Right ventricle myocardium superior (tissue), 1 donor: ENCODE measurements at places on chromosomes 1 and 21.

DNA sequence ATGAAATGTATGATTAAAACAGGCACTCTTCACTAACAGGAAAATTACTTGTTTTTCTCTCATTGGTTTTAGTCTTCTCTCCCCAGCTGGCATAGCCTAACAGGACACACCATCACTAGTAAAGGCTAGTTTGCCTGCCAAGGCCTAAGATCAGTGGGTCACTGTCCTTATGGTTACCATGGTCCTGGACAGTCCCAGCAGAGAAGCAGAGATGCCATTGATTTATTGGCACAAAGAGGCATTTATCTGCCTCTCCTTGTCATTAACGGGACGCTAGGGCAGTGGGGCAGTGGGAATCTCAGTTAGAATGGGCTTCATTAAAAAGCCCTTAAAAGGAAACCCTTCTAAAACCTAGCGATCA, 13.9 kb downstream of the CD247 start:
- no peak for DNase-seq

- no peak for DNase-seq
Measured at GRCh38 chr1:117412472-117412871, 45.2 kb downstream of the MAN1A2 start.

DNA sequence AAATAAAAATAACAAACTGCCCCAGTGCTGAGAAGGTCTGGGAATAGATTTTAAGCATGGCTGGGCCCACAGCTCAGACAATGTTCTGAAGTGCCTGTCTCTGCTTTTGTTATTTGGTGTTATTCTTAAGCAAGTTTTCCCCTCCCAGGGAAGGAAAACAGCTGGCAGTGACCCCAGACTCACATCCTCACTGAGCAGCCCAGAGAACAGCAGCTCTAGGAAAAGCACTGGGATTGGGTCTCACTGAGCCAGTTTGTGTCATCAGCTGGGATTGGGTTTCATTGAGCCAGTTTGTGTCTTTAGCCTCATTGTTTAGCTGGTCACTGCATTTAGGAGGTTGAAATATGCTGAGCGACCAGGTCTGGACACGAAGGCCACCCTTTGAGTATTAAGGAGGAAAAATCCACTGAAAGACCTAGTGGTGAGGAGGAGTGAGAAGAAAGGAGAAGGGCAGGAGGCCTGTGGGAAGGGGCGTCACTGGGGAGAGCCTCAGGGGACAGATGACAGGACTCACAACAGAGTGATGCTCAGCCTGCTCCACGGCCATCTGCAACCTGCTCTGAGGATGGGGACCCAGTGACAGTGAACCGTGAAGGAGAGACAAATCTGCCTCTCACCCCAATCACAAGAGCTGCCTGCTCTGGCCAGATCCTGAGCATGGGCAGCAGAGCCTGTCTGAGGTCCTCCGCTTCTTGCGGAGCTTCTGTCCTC, 103.8 kb downstream of the TOMM20 start:
- no peak for DNase-seq

- DNase-seq: no peak
Measured at GRCh38 chr1:242718967-242719366, 194.5 kb upstream of the PLD5 start.

DNA sequence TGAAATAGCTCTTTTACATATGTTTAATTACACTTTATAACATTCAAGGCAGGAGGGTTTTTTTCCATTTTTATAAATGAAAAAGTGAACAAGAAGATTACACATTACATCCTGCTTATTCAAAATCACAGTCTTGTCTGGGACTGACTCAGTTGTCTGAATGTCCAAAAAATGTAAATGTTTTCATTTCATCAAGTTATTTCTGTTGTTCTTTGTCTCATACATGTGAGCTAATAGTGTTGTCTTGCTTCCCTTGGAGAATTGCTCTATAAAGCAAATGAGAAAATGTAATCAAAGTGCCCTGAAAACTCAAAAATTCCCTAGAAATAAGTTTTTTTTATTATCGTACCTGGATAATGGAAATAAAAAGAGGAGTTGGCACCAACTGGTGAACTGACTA, 242.9 kb downstream of the GRIK1 start:
- DNase-seq: no peak
